Activated T-cell treated with anti-CD3 and anti-CD28 coated beads for 4 hours (primary cell): ENCODE measurements at places on chromosomes 7 and 10.

DNA sequence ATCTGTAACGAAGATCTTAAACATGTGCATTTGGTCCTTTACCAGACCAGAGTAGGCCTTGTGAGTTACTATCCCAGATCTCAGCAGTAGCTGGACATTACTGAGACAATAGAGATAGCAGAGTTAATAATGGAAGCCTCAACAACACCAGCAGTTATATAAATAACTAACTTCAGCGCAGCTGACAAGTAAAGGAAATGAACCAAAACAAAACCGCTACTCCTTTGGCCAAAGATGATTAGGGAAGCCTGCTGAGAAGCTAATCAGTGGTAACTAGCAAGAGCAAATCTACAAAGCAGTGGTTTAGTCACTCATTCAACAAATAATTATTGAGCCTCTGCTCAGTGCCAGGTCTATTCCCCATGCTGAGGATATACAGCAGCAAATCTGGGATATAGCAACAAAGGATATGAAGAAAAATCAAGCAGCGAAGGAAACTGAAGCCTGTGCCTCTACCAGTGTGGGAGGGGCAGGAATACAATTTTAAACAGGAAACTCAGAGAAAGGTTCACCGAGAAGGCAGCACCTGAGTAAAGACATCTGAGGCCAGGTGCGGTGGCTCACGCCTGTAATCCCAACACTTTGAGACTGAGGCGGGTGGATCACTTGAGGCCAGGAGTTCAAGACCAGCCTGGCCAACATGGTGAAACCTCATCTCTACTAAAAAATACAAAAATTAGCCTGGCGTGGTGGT, 103.6 kb downstream of the ELMO1 start:
- DNase-seq, result no peak

DNA sequence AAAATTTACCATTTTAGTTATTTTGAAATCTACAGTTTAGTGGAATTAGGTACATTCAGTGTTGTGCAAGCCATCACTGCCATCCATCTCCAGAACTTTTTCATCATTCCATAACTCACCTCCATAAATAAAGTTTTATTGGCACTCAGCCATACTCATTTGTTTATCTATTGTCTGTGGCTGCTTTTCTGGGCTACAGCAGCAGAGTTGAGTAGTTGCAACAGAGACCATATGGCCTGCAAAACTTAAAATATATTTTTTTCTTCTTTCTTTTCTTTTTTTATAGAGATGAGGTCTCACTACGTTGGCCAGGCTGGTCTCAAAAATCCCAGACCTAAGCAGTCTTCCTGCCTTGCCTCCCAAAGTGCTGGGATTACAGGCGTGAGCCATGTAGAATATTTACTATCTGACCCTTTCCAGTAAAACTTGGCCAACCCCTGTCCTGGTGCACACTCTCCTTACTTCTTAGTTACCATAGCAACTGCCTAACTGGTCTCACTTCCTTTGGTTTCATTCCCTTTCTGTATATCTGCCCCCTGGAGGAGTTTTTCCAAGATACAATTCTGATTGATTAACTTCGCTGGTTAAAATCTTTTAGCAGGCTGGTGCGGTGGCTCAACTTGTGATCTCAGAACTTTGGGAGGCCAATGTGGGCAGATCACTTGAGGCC, 133.2 kb downstream of the CUX1 start:
- DNase-seq, result no peak

GRCh38 chr7:4958477-4959301, at the start of gene MMD2:
Gene MMD2 (minus strand): TSS chr7:4959187. CDS start chr7:4959017, 170 bp downstream.
- DNase-seq, result no peak

- no peak for DNase-seq
Observed at GRCh38 chr10:22854935-22855421, 72.9 kb upstream of the ARMC3 start.

- no peak for DNase-seq
Observed at GRCh38 chr10:11285171-11285570, 267.5 kb downstream of the CELF2 start.

- DNase-seq, result no peak
Observed at GRCh38 chr10:72461085-72461484, 106.4 kb upstream of the DNAJB12 start.

DNA sequence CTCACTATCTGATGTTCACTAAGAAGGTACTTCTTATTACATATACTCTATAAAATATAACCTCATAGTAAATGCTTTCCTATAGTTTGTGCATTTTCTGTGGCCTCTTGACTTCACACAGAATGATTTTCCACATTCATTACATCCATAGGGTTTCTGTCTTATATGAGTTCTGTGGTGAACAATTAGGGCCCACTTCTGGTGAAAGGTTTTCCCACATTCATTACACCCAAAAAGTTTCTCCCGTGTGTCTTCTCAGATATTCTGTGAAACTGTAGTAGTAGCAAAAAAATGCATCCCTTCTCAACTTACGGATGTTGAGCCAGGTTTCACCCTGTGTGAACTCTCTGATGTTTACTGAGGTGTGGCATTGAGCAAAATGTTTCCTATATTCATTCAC, 119.3 kb downstream of the ZNF33B start:
- DNase-seq, result no peak

GRCh38 chr10:132710036-132710686, 75.8 kb downstream of the NKX6-2 start:
- no peak for DNase-seq

GRCh38 chr7:98668255-98668654, 51.2 kb downstream of the NPTX2 start:
- DNase-seq, result no peak

- DNase-seq, result no peak
Observed at GRCh38 chr10:28684986-28685580, 7.8 kb downstream of the BAMBI start.

GRCh38 chr7:81469869-81470723, 299.8 kb downstream of the HGF start:
- no peak for DNase-seq

DNA sequence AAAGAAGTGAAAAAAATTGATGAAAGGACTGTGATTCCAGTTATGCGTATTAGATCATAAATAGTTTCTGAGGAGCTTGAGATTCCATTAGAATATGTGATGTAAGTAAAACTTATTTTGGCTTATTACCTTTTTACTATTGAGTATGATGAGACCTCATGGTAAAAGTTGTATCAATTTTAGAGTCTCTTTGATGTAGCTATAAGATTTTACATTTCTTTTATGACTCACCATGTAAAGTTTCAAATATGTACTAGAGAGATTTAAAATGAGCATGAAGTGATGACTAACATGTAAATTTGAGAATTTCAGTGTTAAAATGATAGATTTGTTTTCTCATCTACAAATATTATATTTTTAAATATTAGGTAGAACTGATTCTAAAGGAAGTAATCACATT, 276.5 kb downstream of the OTUD1 start:
- no peak for DNase-seq

DNA sequence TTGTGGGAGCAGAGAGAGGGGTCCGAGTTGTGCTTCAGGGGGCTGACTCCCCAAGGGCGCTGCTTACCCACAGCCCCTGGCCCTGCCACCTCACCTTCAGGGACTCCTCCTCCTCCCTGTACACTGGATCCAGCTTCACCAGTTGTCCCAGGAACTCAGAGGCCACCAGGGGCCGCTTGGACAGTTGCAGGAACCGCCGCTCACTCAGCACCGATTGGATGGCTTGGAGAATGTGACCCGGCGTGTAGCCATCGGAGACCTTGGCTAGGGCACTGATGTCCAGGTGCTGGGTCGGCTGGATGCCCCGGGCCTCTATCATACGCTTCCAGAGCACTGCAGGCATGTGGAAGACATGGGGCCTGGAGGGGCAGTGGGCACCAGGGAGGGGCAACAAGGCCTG, 4.5 kb upstream of the ASB10 start:
- DNase-seq, result no peak

- no peak for DNase-seq
Observed at GRCh38 chr10:17238445-17239291, 10.6 kb downstream of the VIM start.

- no peak for DNase-seq
Observed at GRCh38 chr10:93849593-93849992, 44.2 kb upstream of the SLC35G1 start.

DNA sequence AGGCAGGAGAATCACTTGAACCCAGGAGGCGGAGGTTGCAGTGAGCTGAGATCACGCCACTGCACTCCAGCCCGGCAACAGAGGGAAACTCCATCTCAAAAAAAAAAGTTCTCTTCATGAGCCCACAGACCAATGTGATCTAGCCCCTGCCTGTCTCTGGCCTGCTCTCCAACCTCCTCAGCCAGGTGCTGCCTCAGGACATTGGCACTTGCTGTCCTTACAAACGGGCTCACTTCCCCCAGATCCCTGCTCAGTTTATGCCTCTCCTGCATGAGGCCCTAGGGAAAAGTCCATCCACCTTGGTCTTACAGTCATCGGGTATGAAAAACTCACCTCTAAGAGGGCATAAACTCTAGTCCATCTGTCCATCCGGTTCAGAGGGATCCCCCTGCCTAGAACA, 32.5 kb downstream of the TNS3 start:
- DNase-seq, result no peak

- no peak for DNase-seq
Observed at GRCh38 chr7:36286226-36286625, 103.4 kb upstream of the ANLN start.

- no peak for DNase-seq
Observed at GRCh38 chr10:133236401-133237240, 1.0 kb upstream of the VENTX start.

- no peak for DNase-seq
Observed at GRCh38 chr10:30068492-30069223, 9.3 kb upstream of the JCAD start.

GRCh38 chr10:20622531-20623211, 274.4 kb downstream of the NEBL start:
- no peak for DNase-seq

DNA sequence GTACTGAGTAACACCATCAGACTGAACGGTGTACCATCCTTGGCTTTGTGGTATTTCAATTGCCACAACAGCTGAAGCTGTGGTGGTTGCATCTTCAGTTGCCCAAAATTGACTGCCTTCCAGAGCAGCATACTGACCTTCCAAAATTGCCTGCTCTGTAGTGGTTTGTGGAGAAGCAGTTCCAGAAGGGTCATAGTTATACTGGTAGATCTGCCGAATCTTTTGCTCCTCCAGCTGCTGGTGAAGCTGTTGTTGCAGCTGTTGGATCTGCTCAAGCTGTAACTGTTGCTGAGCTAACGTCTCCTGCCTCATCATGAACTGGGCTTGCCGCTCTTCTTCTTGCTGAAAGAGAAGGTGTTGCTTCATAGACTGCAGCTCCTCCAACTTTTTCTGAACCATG, 212.2 kb downstream of the PCLO start:
- no peak for DNase-seq

- DNase-seq, result no peak
Observed at GRCh38 chr7:1364906-1365570, 94.2 kb downstream of the MICALL2 start.

GRCh38 chr7:142240546-142240945, 17.3 kb downstream of the PRSS58 start:
- DNase-seq, result no peak

DNA sequence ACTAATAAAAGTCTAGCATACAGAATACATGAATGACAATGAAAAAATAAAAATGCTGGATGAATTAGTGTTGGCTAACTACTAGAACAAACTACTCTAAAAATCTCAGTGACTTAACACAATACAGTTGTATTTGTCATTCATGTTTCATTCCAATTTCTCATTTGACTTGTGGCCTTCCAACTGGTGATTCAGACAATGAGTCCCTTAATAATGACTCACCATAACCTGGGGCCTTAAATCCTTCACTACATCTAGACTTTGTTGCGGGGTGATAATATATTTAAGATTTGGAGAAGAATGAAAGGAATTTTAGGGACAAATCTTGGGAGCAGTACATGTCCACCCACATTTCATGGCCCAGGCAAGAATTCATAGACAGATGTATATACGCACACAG, 90.5 kb upstream of the POM121L12 start:
- no peak for DNase-seq

DNA sequence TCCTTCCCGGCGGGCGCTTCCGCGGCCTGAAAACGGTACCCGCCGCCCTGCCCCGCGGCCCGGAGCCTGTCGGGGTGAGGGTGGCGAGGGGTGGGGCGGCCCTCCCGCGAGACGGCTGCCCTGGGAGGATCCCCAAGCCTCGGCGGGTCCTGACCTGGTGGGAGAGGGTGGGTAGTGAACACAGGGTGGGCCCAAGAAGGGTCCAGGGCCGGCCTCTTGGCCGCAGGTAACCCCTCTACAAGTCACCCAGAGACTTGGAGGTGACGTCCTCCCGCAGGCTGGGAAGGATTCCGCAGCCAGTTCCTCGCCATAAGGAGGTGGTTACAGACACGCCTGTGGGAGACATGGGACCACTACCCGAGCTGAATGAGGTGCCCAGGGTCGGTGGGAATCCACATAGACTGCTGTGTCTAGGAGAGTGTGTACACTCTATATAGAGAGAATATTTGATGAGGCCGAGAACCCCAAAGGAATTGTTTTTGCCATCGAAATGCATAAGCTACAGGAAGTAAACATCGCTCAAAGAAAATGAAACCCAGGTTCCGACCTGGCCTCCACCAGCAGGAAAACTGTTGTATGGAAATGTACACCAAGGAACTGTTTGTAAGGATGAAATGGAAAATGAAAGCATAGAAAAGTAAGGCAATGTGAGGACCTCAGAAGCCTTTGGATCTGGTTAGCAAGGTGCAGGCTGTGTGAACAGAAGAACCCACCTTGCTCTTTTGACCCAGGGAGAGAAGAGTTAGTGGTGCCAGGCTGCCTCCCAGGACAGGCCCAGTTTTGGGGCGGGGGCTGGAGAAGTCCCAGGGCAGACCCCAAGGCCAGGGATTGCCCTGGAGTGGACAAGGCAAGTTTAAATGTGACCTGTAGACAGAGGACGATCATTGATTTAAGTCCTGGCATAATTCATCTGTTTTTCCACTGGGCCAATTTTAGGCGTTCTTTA, 659 bp downstream of the OPTN start:
- no peak for DNase-seq

DNA sequence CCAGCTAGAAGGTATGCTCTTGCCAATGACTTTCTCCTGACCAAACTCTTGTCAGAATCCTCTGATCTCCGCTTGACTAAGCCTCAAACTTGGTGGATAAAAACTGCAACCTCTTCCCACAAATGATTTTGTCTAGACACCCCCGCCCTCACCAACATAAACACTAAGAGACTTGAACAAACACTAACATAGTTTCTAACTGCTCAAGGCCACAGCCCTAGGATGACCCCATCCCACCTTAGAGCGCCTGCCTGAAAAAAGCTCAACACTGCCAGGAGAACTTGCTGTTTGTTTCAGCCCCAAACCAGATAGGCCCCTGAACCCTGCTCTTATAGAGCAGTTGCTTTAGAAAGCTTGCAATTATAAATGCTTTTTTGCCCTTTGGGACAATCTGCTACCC, 71.8 kb downstream of the LRRN3 start:
- no peak for DNase-seq

GRCh38 chr7:5653661-5654060, 127.8 kb downstream of the RNF216 start:
- DNase-seq, result no peak
